ENCODE measurements at places on chromosomes 7 and 10. TPM values are rescaled to one million over a fixed set of nuclear protein-coding genes. Genes with fewer than 3 reads are reported as not detected.

- peak; percentile 75 for DNase-seq
Observed at GRCh38 chr7:101602484-101603241, 26.4 kb downstream of the MYL10 start.

- DNase-seq: no peak
Observed at GRCh38 chr7:81211204-81211933, 292.5 kb upstream of the SEMA3C start.

DNA sequence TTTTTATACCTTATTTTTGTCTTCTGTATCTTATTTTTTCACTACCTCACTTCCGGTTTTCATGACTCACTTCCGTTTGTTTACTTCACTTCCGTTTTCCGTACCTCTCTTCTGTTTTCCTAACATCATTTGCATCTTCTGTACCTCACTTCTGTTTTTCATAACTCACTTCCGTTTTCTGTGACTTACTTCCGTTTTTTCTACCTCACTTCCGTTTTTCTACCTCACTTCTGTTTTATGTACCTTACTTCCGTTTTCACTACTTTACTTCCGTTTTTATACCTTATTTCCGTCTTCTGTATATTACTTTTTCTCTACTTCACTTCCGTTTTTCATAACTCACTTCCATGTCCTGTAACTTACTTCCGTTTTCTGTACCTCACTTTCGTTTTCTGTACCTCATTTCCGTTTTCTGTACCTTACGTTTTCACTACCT, 492.5 kb upstream of the AKR1E2 start:
- DNase-seq: no peak

DNA sequence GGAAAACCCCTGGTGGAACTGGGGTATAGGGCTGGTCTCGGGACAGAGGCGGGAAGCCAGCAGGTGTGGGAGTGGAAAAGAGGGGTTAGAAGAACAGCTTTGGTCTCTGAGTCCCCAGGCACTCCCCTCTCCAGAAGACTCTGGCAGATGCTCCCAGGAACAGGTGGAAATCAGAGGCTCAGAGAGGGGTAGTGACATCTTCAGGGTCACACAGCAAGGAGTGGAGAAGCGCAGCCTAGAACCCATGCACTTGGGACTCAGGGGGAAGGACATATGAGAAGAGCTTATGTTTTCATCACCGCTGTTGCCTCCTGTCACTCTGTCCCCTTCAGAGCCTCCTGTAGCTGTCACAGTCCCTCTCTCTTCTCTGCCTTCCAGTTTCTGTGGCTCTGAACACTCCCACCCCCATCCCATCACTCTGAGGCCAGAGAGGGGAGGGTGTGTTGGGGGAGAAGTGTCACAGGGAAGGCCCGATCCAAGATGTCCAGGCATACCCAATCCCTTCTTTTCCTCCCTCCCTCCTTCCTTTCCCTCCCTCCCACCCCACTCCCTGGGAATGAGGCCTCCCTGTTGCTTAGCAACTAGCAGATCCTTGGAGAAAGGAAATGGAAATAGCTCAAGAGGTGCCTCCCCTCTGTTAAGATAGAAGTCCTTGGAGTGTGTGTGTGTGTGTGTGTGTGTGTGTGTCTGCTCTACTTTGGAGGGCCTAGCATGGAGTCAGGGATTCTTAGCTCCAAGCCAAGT, 32.0 kb downstream of the SRRM3 start:
- no peak for DNase-seq

- no peak for DNase-seq
Observed at GRCh38 chr10:100968062-100968736, 1.1 kb upstream of the SEMA4G start.

DNA sequence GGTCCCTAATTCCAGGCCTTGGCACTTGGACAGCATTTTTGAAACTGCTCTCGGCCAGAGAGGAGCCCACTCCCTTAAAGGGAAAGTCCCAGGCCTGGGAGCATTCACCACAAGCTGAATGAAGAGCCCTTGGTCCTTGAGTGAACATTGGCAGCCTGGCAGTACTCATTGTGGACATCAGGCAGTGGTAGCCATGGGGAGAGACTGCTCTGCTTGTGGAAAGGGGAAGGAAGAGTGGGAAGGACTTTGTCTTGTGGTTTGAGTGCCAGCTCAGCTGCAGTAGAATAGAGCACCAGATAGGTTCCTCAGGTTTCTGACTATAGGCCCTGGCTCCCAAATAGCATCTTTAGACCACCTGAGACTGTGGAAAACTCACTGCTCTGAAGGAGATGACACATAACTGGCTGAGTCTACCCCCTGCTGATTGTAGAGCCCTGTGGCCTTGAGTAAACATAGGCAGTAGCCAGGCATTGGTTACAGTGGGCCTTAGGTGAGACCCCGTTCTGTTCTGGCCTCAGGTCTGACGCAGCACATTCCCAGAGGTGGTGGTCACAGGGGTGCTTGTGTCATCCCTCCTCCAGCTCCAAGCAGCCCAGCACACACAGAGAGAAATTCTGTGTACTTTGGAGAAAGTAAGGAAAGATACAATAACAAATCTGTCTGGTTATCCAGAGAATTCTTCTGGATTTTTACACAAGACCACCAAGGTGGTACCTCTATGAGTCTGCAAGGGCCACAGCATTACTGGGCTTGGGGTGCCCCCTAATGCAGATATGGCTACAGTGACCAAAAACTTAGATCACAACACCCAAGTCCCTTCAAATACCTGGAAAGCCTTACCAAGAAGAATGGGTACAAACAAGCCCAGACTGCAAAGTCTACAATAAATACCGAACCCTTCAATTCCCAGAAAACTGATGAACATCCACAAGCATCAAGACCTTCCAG, 153.8 kb downstream of the GNAI1 start:
- DNase-seq: no peak

- no peak for DNase-seq
Observed at GRCh38 chr10:94549221-94549620, 3.6 kb downstream of the HELLS start.

GRCh38 chr7:15174485-15174884, 271.9 kb upstream of the DGKB start:
- DNase-seq: no peak

DNA sequence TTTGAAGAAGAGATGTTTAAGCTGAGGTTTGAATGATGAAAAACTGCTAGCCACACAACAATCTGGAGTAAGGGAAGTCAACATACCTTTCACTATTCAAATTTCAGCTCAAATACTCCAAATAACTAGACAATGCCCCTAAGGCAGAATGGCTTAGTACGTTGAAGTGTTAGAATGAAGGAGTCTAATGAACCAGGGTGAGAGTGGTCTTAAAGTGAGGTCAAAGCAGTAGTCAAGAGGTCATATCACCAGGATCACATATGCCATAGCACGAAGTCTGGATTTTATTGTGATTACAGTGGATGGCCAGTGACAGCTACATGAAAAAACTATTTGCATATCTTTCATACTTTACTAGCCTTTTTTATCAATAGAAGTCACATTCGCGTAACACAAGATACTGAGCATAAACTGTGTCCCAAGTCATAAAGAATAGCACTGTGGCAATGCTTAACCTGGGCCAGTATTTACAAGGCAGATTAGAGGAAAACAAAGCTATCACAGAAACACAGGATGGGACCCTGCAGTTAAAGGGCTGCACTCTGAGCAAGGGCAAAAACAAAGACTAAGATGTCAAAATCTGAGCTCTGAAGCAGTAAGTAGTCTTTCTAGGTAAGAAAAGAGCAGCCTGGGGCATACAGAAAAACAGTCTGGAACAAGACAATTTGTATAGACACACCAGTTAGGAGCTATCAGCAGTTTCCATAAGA, 61.5 kb downstream of the HYCC1 start:
- no peak for DNase-seq

- DNase-seq: no peak
Observed at GRCh38 chr10:130175074-130175473, 38.9 kb downstream of the GLRX3 start.

DNA sequence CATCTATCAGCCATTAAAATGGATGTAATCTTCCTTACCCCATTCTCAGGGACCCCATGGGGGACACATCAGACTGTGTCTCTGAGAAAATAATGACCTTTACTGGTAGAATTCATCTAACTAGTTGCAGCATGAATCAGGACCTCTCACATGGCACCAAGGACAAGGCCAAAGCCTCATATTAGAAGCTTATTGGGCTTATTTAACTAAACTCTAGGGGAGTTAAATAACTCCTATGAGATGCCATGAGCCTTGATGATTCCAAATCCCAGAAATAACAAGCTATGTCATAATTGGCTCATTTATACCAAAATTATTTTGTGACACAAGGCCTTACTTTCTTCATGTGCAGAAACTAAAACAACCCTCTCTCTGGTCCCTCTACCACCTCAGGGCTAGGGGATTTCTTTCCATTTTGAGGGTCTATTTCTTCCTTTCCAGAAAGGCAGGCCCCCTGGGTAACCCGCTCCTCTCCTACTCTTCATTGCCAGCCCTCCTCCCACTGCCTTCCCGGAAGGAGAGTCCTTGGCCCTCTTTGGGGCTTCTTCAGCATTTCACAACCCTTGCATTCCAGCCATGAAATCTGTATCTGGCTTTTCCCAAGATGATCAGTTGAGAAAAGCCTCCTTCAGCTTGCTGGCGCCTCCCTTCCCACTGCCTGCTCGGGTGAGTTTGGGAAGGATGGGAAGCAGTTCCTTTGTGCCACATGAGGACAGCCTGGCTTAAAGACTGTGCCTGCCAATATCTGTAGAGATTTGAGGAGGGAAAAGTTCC, 41.8 kb upstream of the TRIM8 start:
- no peak for DNase-seq

- no peak for DNase-seq
Observed at GRCh38 chr7:47582764-47583738, 1.1 kb upstream of the TNS3 start.

DNA sequence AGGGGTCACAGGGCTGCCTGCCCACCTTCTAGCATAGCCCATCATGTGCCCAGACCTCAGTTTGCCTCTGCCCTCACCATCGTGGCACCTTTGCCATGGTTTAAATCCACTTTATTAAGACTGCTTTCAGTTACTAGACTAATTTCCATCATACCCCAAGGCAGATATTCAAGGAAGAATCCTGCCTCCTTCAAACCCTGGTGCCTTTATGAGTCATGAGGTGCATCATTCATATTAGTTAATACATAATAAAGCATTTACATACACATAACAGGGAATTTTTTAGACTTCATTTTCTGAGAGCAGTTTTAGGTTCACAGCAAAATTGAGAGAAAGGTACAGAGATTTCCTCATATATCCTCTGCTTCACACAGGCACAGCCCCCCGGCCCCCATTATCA, 62.8 kb downstream of the CXCL12 start:
- no peak for DNase-seq

DNA sequence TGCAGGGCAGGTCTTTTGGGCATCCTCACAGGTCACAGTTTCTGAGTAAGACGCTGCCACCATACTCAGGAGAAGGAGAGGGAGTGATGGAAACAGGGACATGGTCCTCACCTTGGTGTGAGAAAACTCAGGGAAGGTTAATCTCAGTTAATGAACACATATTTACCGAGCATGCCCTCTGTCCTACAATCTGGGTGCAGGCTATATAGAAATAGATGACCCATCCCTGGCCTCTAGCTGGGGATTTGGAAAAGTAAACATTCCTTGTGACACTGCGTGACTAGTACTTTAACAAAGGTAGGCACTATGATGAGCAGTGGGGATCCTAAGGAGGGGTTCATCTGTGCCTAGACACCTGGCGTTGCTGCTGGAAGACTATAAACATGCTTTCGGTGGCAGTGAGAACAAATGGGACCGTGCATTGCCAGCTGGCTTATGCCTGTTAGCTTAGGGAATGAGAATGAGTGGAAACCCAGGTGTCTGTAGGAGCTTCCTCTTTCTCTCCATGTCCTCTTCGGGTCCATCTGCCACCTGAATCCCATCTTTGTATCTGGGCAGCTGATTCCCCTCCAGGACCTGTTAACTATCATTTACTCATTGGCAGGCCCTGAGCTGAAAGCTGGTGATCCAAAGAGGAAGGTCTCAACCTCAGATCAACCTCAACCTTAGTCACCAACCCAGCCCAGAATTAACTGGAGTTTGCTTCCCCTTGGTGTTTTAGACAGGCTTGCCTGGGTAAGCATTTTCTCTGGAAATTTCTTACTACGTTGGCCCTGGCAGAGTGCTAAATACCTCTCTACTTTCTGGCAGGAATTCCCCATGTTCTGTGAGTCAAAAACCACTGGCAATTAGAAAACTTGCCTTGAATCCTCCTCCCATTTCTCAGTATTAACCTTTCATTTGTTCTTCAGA, 794 bp downstream of the MBL2 start:
- DNase-seq: no peak

GRCh38 chr7:45180084-45180986, 22.7 kb downstream of the RAMP3 start:
- DNase-seq: no peak

GRCh38 chr10:124677749-124678556, 66.2 kb downstream of the FAM53B start:
- peak; percentile 82 for DNase-seq

- DNase-seq: no peak
Observed at GRCh38 chr7:112336936-112337576, 113.2 kb upstream of the IFRD1 start.

GRCh38 chr7:132541656-132542055, 34.6 kb downstream of the PLXNA4 start:
- no peak for DNase-seq

DNA sequence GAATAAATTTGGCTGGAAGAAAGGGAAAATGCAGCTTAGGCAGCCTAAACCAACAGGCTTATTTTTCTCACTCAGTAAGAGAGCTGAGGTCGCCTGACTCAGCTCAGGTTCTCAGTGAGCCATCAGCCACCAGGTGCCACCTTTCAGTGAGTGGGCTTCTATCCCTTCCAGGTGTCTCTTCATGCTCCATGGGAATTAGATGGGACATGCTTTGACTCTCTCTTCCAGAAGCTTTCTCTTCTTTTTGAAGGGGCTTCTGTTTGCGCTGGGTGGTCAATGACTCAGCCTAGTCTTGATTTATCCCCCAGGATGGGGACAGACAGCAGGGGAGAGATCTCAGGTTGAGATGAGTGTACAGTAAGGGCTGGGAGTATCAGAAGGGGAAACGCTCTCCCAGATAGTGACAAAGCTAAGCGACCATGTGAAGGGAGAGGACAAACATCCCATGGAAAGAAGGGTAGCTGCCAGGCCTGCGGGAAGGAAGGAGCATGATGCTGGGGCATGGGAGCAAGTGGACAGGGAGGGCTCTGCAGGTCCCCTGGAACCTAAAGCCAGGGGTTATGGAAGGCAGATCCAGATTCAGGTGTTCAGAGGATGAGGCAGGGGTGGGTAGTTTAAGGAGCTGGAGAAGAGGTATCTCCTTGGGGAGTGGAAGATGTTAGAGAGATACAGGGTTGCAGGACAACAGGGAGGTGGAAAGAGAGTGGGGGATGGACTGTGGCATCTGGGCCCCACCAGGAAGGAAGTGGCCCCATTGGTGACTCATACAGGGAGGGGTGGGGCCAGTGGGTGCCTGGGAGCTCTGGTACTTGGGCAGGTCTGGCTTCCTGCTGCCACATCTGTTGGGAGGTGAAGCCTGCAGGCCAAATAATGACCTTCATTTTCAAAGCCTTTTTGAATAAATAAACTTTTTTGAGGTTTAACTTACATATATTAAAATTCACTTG, 32.5 kb downstream of the OGDH start:
- peak; percentile 85 for DNase-seq

The ZNF425 gene
- total RNA-seq: 1.3 TPM

The KLF14 gene
- not detected for total RNA-seq

The AKR1C4 gene
- not detected for total RNA-seq

The LDB3 gene
- total RNA-seq: 908 TPM

The UBE2H gene
- total RNA-seq: 81.8 TPM

The PPP1R17 gene
- not detected for total RNA-seq

The ATG9B gene
- not detected for total RNA-seq

The PLXNA4 gene
- 18.0 TPM for total RNA-seq

The DDX21 gene
- total RNA-seq: 30.0 TPM

The PLEKHS1 gene
- not detected for total RNA-seq
